ENCODE measurements at places on chromosomes 1 and 21.
A peak's percentile ranks its signal among the peaks of the same experiment; 100 is the strongest.

GRCh38 chr1:182674346-182675246, 9.8 kb downstream of the RGS8 start:
- peak; percentile 20 for DNase-seq

DNA sequence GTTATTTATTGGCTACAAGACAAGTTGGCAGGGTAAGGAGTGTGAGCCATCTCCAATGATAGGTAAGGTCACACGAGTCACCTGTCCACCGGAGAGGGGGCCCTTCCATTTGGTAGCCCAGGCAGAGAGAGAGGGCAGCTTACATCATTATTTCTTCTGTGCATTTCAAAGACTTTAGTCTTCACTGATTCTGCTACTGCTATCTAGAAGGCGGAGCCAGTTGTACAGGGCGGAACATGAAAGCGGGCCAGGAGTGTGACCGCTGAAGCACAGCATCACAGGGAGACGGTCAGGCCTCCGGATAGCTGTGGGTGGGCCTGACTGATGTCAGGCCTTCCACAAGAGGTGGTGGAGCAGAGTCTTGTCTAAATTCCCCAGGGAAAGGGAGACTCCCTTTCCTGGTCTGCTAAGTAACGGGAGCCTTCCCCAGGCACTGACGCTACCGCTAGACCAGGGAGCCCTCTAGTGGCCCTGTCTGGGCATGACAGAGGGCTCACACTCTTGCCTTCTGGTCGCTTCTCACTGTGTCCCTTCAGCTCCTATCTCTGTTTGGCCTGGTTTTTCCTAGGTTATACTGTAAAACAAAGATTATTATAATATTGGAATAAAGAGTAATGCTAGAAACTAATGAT, 36.7 kb downstream of the ZNF695 start:
- DNase-seq: peak; percentile 30

DNA sequence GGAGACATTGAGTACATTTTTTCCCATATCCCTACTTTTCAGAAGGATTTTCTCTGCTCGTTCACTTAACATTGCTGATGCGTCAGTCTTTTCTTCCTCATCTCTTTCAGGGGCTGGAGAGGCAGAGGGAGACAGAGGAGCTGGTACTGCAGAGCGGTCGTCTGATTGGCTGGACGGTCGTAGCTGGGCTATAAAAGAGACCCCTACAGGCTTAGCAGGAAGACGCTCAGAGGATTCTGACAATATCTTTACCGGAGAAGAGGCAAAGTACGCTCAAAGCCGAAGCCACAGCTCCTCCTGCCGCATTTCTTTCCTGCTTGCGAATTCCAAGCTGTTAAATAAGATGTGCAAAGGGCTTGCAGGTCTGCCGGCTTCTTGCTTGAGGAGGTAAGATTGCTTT, at the start of gene RGS4:
Gene RGS4, plus strand, starts transcription at position 220 of the 400 bp plus-strand sequence. Its CDS starts 124 bp downstream, at position 344.
- peak; percentile 89 for DNase-seq

- peak; percentile 61 for DNase-seq
Observed at GRCh38 chr21:37153196-37153934, 80.3 kb downstream of the TTC3 start.

DNA sequence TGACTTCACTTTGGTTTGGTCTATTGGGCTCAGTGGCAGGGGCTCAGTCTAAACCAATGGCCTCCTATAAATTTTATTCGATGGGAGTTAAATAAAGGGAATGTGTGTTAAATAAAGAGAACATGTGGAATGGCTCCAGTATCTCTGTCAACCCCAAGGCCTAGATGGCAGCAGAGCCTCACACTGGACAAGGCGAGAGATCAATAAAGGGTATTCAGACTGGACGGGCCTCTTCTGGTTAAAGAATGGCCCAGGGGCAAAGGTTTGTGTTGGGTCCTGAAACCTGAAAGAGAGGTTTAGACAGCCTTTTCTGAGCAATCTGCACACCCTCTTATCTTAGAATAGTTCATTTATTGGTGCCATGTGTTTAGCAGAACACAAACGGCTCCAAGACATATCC, 34.7 kb downstream of the SH3BP5L start:
- no peak for DNase-seq

- DNase-seq: no peak
Observed at GRCh38 chr1:48205522-48205921, 17.0 kb upstream of the SLC5A9 start.

- peak; percentile 87 for DNase-seq
Observed at GRCh38 chr1:226125097-226125630, 61.4 kb downstream of the ACBD3 start.

- no peak for DNase-seq
Observed at GRCh38 chr21:31255036-31255435, 89.0 kb downstream of the TIAM1 start.

DNA sequence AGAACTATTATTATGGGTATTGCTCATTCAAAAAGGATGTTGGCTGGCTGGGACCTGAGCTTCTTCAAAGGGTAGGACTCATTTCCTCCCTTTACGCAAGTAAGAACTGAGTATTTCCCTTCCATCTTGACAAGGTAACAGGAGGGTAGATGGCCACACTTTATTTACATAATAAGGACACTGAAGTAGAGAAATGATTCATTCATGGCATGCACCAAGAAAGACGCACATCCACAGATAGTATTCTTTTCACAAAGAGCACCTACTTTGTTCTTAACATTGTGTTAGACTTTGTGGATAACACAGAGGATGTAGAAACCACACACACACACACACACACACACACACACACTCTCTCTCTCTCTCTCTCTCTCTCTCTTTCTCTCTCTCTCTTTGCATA, 82.9 kb downstream of the FAM78B start:
- no peak for DNase-seq

GRCh38 chr1:231856894-231857293, 230.3 kb downstream of the DISC1 start:
- DNase-seq: no peak

GRCh38 chr1:29673228-29673500, 436.8 kb downstream of the PTPRU start:
- DNase-seq: no peak

DNA sequence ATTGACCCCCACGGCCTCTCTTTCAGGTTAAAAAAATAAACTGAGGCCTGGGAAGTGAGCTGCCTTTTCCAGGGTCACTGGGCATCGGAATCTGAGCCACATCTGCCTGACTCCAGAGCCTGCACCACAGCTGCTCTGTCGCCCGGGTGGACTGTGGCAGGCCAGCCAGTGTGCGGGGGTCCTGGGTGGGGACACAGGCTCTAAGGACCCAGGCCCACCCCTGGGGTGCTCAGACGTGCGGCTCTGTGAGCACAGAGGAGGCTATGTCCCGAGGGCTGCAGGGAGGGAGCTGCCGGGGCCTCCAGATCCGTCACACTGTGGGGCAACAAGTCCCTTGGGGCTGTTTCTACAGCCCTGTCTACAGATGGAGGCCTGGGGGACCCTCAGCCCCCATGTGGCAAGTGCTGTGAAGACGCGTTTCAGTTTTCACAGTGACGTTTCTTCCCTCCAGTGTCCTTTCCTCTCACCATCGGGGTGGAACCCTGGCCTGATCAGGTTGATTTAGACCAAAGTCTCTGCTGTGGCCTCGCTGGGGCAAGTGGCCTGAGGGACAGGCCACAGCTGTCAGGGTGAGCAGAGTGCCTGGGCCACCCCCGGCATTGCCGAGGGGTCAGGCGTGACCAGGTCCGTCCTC, 39.2 kb upstream of the ACTRT2 start:
- DNase-seq: no peak

- DNase-seq: peak; percentile 96
Observed at GRCh38 chr1:7470904-7471638, 300.0 kb upstream of the VAMP3 start.

DNA sequence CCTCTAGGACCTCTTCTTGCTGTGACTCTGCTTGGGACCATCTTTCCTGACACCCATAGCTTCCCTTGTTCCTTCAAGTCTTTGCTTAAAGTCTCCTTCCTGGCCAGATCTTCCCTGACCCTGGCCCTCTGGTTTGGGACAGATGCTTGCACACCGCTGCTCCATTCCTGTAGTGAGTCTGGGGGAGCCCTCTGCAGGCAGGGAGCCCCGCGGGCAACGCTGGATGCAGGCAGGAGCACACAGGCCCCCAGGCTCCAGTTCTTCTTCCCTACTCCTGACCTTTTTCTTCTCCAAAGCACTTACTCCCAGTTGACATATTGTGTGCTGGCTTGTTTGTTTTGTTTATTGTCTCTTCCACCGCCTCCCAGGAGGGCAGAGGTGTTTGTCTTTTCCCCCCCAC, 413.4 kb downstream of the CAMTA1 start:
- no peak for DNase-seq

DNA sequence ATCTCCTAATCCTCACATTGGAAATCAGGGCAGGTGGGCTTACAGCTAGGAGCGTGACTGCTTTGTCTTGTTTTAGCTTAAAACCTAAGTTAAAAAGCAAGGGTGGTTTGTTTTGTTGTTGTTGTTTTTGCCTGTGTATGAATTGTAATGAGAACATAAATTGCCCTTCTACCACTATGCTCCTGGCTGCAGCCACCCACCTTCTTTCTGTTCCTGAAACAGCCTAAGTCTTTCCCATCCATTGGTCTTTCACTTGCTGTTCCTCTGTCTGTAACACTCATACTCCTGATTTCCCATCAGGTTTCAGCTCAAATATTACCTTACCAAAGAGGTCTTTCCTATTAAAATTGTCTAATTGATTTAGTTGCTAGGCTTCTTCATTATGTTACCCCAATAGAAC, 604 bp upstream of the TMEM79 start:
- DNase-seq: no peak

DNA sequence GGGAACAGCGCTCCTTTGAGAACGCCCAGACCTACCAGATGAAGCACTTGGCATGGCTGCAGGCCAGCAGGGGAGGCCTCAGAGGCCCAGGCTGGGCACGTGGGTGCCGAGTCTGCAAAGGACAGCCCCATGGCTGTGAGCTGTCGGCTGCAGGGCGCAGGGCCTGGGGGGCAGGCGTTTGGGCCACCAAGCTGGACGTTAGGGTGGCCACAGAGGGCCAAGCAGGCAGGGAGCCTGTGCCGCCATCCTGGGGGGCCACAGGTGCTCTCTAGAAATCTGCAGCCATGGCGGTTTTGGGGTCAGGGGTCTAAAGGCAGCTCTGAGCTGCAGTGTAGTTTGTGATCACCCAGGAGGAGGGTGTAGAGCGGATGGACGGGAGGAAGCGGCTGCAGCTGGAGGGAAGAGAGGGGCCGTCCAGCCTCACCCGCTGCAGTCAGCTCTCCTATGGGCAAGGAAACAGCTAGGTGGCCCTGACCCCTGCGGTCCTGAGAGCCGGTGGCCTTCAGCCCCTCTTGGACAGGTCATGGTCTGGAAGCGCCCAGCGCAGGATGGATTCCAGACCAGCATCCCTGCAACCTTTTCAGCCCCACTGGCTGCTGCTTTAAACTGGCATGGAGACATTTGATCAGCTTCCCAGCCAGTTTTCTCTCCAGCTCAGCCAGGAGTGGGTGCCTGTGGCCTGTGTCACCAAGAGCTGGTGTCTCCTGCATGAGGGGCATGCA, 11.0 kb downstream of the IBA57 start:
- no peak for DNase-seq

GRCh38 chr1:190124068-190124467, 353.6 kb downstream of the BRINP3 start:
- DNase-seq: no peak

GRCh38 chr1:35285771-35286606, 17.5 kb downstream of the ZMYM4 start:
- no peak for DNase-seq

- DNase-seq: no peak
Observed at GRCh38 chr1:230868736-230869385, 540 bp upstream of the C1orf198 start.

GRCh38 chr1:156582388-156583017, 3.0 kb downstream of the TTC24 start:
- DNase-seq: no peak

GRCh38 chr1:17258116-17258757, 9.3 kb downstream of the PADI3 start:
- DNase-seq: peak; percentile 50

DNA sequence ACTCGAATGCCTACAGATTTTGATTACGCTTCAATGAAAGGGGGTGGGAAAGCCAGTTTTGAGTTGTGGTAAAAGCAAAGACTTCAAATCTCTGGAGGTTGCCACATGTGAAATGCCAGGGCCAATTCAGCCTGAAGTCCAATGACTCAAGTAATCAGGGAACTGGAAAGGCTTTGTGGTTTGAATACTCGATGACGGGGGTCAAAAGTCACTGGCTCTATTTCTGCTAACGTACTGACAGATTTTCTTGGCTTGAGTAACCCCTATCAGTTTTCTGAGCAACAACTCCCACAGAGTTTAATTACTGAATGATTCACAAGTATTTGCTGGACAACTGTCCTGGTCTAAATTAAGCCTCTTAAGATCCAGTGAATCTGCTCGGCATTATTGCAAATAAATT, 152.2 kb downstream of the SIPA1L2 start:
- peak; percentile 66 for DNase-seq

DNA sequence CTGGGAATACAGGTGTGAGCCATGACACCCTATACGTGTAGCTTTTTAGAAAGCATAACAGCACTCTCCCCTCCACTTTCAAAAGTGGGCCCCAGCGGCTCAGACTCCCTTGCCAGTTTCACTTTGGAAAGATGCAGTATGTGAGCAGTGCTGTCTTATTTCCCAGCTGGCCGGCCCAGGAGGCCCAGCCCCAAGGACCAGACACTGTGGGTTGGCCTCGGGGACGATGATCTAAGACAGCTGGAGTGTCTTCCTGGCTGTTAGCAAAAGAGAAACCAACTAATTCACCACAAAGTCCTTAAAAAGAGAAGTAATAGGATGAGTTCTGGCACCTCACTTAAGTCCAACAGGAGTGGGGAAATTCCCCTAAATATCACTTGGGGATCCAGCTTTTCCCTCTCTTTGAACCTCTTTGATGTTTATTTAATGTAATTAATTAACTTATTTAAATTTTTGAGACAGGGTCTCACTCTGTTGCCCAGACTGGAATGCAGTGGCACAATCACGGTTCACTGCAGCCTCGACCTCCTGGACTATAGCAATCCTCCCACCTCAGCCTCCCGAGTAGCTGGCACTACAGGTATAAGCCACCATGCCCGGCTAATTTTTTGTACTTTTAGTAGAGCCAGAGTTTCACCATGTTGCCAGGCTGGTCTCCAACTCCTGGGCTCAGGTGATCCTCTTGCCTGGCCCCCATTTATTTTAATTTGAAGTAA, 17.6 kb upstream of the CLIC4 start:
- DNase-seq: peak; percentile 92

DNA sequence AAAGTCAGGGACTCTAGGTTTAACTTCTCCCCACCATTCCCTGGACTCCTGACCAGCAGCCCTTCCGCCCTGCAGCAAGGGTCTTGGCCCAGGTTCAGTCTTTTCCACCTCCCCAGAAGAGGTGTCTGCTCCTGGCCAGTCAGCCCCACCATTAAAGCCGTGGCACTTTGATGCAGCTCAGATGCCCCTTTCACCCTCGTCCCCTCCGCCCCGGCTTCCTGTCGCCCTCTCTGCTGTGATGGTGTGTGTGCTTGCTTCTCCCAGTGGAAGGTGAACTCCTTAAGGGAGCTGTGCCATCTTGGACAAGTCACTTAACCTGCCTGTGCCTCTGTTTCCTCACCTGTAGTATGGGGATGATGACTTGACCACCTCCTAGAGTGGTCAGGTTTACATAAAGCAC, 17.8 kb upstream of the TTC4 start:
- no peak for DNase-seq
